Stimulated activated CD4-positive, alpha-beta T cell treated with anti-CD3 and anti-CD28 coated beads, Interleukin-4, amount 100 ng/mL, for 48 hours (primary cell): ENCODE measurements at places on chromosomes 4 and X.

GRCh38 chr4:123616951-123617461 is 220.4 kb downstream of the SPRY1 start:
- no peak for DNase-seq

- no peak for DNase-seq
Observed at GRCh38 chrX:152177497-152178269, 39.3 kb upstream of the MAGEA10 start.

DNA sequence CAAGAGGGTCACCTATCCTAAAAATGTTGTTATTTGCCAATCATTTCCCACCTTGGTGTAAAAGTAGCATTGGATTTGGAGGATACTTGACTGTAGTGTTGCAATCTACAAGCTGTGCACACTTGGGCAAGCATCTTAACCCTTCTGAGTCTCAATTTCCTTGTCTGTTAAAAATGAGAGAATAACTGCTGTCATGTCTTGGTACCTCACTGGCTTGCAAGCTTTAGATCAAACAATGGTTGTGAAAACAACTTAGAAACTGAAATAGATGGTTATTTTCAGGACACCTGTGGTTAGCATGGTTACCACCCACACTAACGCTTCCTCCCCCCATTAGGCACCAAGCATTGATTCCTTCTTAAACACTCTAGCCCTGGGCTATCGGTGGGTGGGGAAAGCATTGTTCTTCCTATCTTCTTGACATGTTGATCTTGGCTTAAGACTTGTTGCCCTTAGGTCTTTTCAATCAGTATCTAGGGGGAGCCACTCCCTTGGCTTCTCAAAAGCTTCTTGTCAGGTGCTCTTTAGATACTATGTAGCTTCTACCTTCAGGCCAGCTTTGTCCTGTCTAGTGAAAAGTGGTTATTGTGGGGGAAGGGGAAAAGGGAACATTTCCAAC is 10.6 kb upstream of the AMOT start:
- DNase-seq: no peak

DNA sequence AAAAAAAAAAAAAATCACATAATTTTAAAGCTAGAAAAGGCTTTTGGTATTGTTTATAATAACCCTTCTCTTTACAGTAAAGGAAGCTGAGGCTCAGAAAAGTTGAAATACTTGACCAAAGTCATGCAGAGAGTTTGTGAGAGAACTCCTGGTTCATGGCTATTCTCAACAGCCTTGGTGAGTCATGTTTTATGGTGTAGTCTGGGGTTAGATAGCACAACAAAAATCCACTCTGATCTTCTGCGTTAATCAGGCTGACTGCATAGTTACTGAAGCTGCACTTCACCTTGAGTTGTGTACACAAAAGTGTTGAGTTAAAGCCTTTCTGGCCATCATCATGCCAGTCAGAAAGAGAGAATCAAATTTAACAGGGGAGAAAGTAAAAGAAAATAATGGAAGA is 19.3 kb upstream of the SFRP2 start:
- DNase-seq: no peak

DNA sequence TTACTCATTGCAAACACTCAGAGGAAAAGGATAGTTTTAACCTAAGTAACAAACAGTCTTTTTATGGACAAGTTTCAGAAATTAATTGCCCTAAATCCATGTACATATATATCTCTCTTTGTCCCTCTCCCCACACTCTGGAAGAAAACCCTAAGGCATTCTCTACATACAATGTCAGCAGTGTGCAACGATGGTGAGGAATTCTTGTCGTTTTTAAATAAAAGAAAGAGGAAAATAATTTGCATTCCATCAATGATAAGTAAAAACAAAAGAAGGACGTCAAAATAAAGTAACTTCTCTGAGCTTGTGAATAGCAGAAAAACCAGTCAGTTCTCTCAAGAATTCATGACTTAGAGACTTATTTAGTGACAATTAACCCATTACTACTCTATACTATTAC is 550.5 kb upstream of the DIPK2B start:
- DNase-seq: no peak

- DNase-seq: no peak
Observed at GRCh38 chr4:155234206-155234605, 25.8 kb downstream of the NPY2R start.

- DNase-seq: no peak
Observed at GRCh38 chr4:108210989-108211835, 42.5 kb upstream of the LEF1 start.

GRCh38 chr4:95077864-95078263 is 320.1 kb downstream of the BMPR1B start:
- DNase-seq: no peak

DNA sequence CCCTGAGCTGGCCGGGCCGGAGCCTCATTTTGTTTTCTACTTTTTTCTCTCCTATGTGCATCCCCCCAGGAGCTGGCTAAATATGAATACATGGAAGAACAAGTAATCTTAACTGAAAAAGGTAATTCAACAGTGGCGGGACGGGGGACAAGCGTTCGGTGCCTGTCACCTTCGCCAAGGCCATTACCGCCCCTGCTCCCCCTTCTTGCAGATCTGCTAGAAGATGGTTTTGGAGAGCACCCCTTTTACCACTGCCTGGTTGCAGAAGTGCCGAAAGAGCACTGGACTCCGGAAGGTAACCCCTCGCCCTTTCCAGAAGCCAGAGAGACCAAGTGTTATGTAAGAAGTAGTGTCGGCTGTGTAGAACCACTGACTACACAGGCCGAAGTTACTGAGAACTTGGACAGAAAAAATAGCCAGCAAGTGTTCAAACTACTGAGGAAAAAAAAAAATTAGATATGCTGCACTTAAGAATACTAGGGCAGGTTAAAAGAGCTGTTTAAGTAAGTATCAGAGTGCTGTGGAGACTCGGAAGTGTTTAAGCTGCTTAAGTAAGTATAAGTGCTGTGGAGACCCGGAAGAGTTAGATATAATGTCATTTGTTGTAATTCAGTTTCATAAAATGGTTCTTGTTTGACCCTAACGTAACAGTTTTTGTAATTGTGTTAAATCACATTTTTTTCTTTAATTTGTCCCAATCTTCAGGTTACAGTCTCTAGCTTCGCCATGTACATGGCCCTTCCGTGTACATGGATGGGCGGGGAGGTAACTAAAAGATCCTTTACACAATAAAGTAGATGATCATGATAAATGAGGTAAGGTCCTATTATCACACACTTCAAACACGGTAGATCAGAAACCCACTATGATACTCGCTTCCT is 856 bp downstream of the SAT1 start:
- DNase-seq: no peak

- DNase-seq: no peak
Observed at GRCh38 chr4:174581901-174582300, 59.6 kb upstream of the HPGD start.

DNA sequence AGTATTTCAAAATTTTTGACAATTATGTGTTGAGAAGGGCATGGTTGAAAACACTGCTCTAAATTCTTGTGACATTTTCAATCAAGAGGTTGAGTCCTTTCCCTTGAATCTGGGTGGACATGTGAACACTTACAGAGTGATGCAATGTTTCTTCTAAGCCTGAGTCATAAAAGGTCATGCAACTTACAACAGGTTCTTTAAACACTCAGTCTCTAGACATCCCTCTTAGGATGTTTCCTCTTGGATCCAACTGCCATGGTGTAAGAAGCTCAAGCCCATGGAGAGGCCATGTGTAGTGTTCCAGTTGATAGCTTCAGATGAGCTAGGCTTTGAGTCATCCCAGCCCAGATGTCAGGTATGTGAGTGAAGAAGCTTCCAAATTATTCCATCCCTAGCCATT is 232.2 kb upstream of the MAOA start:
- DNase-seq: no peak

DNA sequence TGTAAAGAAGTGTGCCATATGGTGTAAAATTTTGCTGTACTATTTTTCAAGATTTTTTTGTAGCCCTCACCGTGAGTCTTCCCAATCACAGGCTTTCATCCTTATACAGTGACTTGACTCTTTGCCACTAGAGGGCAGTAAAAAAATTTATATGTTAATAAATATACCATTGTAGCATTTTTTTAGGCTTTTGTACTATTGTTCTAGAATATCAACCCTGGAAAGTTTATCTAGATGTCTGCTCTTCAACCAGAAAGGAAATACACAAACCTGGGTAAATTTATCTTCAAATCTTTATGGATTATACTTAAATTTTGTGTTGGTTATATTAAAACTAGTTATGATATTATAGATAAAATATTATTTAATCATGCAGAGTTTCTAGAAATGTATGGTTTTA is 235.3 kb downstream of the TENM3 start:
- DNase-seq: no peak
